Kidney glomerular epithelial cell (primary cell): ENCODE measurements at places on chromosomes 13 and 19.

GRCh38 chr13:52737965-52738364, 1.7 kb downstream of the CNMD start:
- no peak for DNase-seq

DNA sequence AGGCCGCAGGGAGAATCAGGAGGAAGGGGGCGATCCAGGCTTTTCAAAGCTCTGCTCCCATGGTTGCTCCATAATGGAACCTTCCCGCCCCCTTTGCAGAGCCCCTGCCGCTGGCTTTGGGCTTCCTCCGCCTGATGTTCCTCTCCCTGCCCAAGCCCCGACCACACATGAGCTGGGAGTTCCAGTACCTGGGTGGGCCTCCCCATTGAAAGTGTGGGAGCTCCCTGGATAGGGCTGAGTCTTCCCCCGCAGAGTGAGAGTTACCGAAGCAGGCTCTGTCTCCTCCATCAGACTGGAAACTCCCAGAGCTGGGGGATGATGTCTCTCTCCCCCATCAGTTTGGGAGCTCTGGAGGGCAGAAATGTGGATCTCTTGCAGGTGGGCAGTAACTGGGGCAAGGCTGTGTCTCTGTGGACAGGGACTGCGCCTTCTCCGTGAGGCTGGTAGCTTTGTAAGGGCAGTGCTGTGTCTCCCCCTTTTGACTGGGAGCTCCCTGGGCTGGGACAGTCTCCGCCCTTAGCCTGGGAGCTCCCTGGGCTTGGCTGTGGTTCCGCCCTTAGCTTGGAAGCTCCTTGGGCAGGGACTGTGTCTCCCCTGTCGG, 722 bp downstream of the DCAF15 start:
- peak; percentile 17 for DNase-seq

DNA sequence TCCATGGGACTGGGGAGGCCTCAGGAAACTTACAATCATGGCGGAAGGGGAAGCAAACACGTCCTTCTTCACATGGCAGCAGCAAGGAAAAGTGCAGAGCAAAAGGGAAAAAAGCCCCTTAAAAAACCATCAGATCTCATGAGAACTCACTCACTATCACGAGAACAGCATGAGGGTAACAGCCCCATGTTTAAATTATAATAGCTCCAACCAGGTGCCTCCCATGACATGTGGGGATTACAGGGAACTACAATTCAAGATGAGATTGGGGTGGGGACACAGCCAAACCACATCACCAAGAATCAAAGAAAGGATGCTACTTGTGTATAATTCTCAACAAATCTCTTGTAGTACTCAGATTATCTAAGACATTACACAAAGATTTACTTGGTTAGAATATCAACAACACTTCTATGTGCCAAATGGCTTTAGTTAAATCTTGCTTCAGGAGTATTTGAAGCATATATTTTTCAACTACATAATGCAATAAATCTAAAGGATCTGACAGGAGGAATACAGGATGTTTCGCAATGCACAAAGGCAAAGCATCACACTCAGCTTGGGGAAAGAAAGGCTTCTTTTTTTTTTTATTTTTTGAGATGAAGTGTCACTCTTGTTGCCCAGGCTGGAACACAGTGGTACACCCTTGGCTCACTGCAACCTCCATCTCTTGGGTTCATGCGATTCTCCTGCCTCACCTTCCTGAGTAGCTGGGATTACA, 180.0 kb downstream of the LHFPL6 start:
- no peak for DNase-seq

DNA sequence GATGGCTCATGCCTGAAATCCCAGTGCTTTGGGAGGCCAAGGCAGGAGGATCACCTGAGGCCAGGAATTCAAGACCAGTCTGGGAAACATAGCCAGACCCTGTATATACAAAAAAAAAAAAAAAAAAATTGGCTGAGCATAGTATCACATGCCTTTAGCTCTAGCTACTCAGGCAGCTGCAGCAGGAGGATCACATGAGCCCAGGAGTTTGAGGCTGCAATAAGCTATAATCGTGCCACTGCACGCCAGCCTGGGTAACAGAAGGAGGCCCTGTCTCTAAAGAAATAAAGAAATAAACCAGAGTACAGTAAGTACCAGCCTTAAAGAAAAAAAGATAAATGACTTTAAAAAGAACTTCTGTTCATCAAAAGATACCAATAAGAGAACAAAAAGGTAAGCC, 52.9 kb downstream of the FAM124A start:
- DNase-seq, result no peak

- DNase-seq, result no peak
Measured at GRCh38 chr19:39498798-39499642, at the start of gene DLL3. Gene DLL3 (plus strand): TSS chr19:39498947. CDS start chr19:39498975, 28 bp downstream.

GRCh38 chr19:43575955-43576878, 616 bp downstream of the PINLYP start:
- DNase-seq, result no peak

- DNase-seq, result peak; percentile 6
Measured at GRCh38 chr19:4057931-4058692, 8.6 kb downstream of the ZBTB7A start.

DNA sequence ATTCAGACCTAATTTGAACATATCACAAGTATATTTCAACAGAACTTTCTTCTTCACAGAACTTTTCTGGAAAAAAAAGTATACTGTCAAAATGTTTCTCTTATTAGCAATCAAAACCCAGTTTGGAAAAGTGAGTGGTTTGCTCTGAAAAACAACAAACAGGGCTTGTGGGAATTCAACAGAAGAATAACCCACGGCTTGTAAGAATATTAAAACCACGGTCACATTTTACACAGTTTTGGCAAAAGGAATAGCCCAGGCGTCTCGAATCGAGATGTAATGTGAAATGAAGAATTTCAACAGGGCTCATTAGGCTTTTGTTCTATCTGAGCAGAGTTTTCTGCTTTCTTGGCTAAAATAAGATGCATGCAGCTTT, 70.7 kb downstream of the COL4A2 start:
- DNase-seq, result no peak

GRCh38 chr19:14561847-14562351, 10.0 kb downstream of the NDUFB7 start:
- DNase-seq, result peak; percentile 45

DNA sequence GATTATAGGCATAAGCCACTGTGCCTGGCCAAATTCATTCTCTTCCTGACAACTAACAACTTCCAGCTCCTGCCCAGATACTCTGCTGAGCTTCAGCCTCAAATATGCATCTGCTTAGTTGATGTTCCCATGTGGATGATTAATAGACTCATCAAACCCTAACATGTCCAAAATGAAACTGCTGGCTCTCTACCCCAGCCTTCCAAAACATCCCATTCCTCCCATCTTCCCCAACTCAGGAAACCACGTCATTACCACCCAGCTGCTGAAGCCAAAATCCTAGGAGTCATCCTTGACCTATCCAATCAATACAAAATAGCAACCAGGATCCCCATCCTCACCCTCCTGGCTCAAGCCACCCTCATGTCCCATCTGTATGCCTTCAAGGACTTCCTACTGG, 20.9 kb downstream of the POU2F2 start:
- DNase-seq, result no peak

DNA sequence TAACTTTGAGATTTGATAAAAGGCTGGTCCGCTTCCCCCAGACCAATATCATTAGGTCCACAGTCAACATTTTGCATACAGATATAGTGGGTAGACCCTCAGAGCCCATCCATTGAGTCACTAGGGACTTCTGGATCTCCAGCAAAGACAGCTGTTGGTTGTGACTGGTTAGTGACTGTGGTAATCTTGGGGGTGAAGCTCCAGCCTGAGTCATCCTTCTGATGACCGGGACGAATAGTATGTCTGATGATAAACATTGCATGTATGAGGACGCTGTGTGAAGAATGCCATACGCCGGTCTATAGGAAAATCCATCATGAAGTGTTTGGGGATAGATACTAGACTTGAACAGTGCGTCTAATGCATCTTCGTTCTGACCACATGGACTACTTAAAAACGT, 307.0 kb downstream of the UQCRFS1 start:
- no peak for DNase-seq

- no peak for DNase-seq
Measured at GRCh38 chr13:22825186-22825585, 355.6 kb upstream of the SGCG start.

GRCh38 chr13:31209172-31209840, 9.5 kb downstream of the B3GLCT start:
- DNase-seq, result no peak

DNA sequence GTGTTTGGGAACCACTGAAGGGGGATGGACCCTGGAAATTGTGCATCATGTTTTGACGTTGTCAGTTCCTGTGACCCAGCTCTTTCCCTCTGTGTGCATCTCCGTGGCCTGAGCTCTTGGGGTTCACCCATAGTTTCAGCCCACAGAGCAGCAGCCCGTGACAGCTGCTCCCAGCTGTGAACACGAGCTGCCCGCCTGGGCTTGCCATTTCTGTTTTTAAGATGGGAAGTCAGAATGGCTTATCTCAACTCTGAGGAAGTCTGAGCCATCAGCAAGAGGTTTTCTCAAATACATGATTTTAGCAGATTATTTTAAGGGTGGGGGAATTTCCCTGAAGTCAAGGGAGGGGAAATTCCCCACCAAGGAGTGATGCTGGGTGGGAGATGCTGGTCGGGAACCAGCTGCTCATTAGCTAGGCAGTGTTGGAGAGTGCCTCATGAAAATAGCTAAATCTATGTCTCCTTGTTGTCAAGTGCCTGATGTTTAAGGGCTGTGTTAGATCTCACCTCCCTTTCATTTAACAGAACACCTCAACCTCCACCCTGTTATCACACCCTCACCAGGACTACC, 34.8 kb upstream of the C1QTNF9 start:
- no peak for DNase-seq

- no peak for DNase-seq
Measured at GRCh38 chr19:57398868-57399267, 9.2 kb downstream of the ZNF548 start.

GRCh38 chr13:111874981-111875380, 192.0 kb upstream of the SOX1 start:
- DNase-seq, result no peak

DNA sequence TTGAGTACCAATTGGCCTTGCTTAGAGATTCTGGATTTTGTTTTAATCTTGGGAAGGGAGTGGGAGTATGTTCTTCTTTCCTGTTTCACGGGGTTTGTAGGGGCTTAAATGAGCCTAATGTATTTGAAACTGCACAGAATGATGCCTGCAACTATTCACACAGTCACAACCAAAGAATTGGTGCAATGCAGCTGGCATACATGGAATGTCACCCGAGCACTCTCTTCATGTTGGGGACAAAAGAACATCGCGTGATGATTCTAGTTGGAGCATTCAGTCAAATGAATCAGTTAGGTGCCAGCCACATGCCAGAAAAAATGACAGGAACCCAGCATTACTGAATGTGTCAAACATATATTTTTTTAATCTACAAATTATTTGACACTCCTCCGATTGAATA, 22.1 kb downstream of the STARD13 start:
- no peak for DNase-seq

DNA sequence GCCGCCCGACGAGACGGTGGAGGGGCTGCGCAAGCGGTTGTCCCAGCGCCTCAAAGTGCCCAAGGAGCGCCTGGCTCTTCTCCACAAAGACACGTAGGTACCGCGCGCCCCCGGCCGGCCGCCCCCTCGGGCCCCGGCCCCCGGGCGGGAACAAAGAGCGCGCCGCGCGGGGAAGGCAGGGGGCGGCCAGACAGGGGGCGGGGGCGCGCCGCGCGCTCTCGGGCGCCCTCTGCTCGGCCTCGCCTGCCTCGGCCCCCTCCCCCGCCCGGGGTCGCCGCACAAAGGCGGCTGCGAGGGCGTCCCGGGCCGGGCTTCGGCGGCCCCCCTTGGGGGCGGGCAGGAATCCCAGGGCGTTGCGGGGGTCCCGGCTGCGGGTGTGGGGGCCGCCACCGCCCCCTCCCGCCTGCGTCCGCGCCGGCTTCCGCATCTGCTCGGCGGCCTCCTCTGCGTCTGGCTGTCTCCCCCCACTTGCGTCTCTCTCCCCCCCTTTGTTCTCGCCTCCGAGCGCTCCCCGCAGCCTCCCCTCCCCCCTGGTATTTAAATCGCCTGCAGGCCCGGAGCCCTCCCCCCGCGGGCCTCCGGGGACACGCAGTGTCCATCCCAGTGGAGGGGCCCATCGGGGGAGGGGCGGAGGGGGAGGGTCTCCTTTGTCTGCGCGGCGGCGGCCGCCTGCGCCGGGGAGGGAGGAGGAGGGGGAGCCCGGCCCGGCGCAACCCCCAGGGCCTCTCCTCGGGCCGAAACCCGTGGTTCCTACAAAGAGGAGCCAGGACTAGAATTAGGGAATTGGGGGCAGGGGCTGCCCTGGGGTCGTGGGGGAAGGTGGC, 2.3 kb downstream of the MIDN start:
- no peak for DNase-seq

DNA sequence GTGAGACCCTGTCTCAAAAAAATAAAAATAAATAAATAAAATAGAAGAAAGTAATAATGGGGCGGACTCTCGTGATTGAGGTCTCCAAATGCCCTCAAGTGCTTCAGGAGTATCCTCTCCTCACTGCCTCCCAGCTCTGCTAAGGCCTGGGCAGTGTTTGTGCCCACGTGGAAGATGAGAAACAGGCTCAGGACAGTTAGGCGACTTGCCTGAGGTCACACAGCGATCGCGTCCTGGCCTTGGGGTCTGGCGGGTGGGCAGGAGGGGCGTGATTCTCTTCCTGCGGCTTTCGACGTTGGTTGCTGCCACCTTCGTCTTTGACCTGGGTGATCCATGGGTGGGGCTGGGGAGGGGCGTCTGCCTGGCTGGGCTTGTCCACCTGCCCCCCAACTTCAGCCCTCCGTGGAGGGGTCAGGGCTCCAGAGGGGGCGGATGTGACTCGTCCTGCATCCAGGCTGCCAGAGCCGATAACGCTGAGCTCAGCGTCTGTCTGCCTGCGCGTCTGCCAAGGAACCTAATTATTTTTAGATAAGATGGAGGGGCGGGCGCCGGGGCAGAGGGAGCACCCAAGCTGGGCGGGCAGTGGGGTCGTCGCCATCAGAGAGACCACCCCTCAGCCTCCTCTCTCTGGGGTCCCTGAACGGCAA, 56.9 kb downstream of the NFIC start:
- no peak for DNase-seq

DNA sequence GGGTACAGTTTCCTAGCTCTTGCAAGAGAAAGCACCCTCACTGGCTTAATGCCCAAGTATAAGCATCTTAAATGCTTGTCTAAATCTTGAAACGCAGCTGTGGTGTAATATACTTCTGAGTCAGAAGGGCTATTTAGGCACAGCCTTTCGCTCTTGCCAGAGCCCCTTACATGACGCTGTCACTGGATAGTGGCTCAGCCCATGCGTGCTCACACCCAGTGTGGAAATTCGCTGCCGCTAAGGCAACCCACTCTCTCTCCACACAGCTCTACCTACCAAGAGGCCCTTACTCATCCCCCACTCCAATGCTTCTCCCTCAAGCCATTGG, 24.0 kb downstream of the UQCRFS1 start:
- no peak for DNase-seq

- no peak for DNase-seq
Measured at GRCh38 chr19:2503521-2504109, 27.7 kb downstream of the GADD45B start.

GRCh38 chr19:43548706-43549105, 15.7 kb downstream of the ZNF575 start:
- no peak for DNase-seq

- no peak for DNase-seq
Measured at GRCh38 chr13:33784738-33785137, 33.2 kb upstream of the RFC3 start.
